A549 treated with dexamethasone at 1 μM for 4 hours (cell line): ENCODE measurements at places on chromosomes 13 and 19. TPM values are rescaled to one million over a fixed set of nuclear protein-coding genes. Genes with fewer than 3 reads are reported as not detected.

Gene TMEM38A
- total RNA-seq, result 0.87 to 1.4 TPM (median 1.0 TPM) in 5 replicates

Gene GPX4
- total RNA-seq, result 425 to 537 TPM (median 506 TPM) in 5 replicates

Gene SIGLEC14
- total RNA-seq, result 0.07 to 0.11 TPM (median 0.08 TPM) in 3 of 5 replicates, not detected in the others

Gene IFT88
- 8.4 to 9.6 TPM (median 8.8 TPM) in 5 replicates for total RNA-seq

Gene SLC25A41
- 0.09 to 0.22 TPM (median 0.14 TPM) in 5 replicates for total RNA-seq

Gene IRGC
- total RNA-seq, result not detected in 5 replicates

Gene ZNF419
- total RNA-seq, result 5.3 to 6.8 TPM (median 6.5 TPM) in 5 replicates

Gene COL4A1
- total RNA-seq, result 80.9 to 116 TPM (median 104 TPM) in 5 replicates

Gene ZNF440
- 0.02 to 0.07 TPM (median 0.05 TPM) in 5 replicates for total RNA-seq

Gene FLT1
- 0.02 to 0.12 TPM (median 0.07 TPM) in 3 of 5 replicates, not detected in the others for total RNA-seq

Gene OR7D2
- total RNA-seq, result 0.04 to 0.07 TPM in 2 of 5 replicates, not detected in the others

Gene KASH5
- total RNA-seq, result not detected in 5 replicates

Gene EID2B
- 5.8 to 7.8 TPM (median 7.2 TPM) in 5 replicates for total RNA-seq
